ENCODE measurements at places on chromosomes 13 and 19.
A peak's percentile ranks its signal among the peaks of the same experiment; 100 is the strongest.

DNA sequence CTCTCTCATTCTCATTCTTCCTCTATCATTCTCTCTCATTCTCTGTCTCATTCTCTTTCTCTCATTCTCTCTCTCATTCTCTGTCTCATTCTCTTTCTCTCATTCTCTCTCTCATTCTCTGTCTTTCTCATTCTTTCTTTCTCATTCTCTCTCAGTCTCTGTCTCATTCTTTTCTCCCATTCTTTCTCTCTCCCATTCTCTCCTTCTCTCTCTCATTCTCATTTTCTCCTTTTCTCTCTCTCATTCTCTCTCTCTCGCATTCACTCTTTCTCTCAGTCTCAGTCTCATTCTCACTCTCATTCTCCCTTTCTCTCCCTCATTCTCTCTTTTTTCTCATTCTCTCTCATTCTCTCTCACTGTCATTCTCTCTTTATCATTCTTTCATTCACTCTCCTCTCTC, 152.0 kb upstream of the UQCRFS1 start:
- no peak for DNase-seq

DNA sequence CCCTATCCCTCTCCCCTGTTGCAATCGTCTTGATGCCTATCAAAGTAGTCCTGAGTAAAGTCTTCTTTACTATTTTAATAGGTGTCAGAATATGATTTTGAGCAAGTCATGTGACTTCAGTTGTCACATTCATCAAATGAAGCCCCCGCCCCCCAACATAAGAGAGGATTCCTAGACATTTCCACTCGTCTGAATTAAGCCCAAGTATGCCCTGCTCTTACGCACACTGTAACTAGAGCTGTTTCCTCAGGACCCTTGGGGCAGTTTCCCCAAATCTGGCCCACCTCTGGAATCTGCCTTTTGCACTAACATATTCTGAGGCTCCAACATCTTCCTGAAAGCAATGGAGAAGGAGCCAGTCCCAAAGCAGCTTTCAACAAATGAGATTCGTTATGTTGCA, 25.5 kb downstream of the SACS start:
- DNase-seq, result no peak

- DNase-seq, result no peak
Measured at GRCh38 chr13:98345107-98345935, 168.3 kb upstream of the RNF113B start.

DNA sequence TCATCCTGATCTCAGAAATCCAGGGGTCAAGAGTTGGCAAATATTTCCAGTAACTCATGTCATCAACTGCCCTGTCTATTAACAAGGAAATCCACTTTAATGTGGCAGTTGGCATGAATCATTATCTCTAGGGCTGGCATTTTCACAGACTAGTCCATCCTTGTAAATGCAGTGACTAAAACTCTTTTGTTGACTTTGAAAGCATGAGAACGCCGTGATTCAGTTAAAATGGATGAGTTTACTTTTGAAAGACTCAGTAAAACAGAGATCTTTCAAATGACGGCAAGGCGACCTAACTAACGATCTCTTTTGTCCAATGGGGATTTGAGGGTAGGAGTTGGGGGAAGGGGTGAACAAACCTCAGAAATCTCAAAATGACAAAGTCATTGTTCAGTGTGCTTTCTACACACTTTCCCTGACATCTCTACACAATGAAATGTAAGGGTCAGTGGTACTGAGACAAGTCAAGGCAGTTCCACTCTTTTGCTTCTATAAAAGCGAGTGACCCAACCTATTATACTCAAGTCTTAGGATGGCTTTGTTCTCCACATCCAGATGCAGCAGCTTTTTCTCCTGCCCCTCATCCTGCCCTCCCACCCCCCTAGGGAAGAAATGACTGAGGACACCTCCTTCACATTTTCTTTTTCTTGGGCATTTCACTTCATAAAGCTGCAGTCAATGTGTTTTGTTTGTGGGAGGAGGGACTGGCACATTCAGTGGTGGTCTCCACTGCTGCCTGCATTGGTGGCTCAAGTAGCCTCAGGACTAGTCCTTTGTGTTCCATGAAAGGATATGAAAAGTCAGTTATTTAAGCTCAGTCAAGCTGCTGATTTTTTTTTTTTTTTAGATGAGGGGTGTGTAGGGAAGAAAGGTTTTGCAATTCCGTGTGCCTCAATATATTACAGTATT, 200.5 kb downstream of the ABCC4 start:
- DNase-seq, result no peak

- no peak for DNase-seq
Measured at GRCh38 chr19:11942843-11943108, 17.9 kb downstream of the ZNF700 start.

- DNase-seq, result no peak
Measured at GRCh38 chr13:23372264-23372906, 61.1 kb downstream of the SACS start.

DNA sequence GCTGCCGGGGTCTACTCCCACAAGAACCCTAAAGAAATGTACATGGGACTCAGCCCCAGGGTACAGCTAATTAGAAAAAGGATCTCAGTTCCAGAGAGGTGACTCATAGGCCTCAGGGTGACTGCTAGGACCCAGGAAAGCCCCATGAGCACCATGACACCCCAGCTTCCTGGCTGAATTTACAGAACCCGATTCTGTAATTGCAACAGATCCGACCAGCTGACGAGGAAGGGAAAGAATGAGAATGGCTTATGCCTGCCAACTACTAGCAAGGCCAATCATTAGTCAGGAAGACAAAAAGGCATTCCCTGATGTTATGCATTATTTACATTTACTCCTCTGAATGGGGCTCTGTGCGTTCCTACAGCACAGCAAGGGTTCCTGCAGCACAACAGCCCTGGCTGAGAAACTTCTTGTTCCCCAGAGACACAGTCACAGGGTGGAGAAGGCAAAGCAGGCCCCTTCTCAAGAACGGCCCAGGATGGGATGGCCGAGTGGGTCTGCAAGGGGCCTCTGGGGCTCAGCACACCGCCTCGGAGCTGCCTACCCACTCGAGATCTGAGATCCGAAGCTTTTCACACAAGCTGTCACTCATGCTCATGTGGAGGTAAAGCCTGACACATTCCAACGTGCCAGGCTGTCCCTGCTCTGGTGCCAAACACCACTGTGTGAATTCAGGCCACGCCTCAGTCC, 27.2 kb downstream of the PBX4 start:
- DNase-seq, result peak; percentile 55

DNA sequence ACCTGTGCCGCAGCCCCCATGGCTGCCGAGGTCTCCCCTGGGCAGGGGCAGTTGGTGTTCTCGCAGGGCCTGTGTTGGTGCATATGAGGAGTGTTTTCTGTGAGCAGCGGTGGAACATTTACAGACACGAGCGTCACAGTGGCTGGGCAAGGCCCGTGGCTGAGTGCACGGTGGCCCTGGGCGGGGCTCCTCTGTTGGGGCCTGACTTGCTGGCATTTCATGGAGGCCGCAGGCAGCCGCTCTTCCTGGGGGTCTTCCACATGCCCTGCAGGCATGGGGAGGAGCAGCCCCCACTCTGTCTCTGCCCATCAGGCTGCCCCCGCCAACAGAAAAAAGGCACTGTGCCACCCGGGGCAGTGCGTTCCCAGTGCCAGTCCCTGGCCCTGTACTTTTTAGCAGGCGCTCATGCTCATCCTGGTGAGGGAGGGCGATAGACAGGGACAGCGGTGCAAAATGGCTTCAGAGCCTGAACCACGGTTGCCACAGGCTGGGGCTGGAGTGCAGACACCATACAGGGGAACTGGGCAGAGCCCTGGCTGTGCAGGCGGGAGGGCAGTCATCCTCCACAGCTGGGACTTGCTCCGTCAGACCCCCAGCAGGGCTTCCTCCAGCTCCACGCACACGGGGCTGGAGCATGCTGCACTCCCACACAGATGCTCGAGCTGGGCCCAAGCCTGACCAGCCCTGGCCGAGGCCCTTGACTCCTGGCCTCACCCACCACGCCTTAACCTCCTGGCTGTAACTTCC, 23.5 kb downstream of the TFDP1 start:
- no peak for DNase-seq

- DNase-seq, result no peak
Measured at GRCh38 chr13:84646957-84647356, 764.7 kb upstream of the SLITRK1 start.

DNA sequence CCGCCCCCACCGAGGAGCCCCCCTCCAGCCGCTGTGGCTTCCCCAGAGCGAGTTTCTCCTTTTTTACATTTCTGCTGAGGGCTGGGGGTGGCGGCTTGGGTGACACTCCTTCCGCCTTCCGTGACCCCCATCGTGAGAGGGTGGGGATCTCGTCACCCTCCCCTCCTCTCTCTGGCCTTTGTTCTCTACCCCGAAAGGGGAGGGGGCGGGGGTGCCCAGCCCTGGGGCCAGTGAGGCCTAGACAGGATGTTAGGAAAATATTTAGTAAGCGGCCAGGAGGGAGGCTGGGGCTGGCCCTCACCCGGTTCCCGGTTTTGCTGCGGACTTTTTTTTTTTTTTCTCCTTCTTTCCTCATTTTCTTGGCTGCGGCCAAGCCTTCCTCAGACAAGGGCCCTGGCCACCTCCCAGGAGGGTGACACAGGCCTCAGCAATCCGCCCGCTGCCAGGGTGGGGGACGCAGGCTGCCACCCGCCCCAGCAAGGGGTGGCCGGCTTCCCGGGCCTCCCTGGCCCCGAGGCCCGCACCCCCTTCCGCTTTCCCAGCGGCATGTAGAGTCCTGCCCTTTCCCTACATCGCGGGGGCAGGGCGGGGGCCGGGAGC, 3.9 kb downstream of the MIDN start:
- DNase-seq, result peak; percentile 80

DNA sequence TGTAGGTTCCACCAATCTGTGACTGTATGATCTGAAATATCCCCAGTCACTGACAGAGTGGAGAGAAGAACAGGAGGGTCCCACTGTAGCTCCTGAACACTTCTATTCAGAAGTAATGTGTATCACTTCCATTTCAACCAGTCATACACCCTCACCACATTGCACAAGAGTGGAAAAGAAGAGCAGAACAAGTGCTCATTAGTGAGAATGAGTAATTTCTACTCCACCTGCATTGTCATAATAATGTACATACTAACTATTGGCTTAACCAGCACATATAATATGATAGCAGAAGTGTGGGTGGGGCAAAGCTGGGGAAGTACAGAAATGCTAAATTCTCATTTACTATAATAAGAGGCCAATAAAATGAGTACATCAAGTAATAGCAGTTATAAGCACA, 342.7 kb downstream of the LMO7 start:
- no peak for DNase-seq

- DNase-seq, result peak; percentile 62
Measured at GRCh38 chr19:1851654-1852580, 3.6 kb upstream of the REXO1 start.

DNA sequence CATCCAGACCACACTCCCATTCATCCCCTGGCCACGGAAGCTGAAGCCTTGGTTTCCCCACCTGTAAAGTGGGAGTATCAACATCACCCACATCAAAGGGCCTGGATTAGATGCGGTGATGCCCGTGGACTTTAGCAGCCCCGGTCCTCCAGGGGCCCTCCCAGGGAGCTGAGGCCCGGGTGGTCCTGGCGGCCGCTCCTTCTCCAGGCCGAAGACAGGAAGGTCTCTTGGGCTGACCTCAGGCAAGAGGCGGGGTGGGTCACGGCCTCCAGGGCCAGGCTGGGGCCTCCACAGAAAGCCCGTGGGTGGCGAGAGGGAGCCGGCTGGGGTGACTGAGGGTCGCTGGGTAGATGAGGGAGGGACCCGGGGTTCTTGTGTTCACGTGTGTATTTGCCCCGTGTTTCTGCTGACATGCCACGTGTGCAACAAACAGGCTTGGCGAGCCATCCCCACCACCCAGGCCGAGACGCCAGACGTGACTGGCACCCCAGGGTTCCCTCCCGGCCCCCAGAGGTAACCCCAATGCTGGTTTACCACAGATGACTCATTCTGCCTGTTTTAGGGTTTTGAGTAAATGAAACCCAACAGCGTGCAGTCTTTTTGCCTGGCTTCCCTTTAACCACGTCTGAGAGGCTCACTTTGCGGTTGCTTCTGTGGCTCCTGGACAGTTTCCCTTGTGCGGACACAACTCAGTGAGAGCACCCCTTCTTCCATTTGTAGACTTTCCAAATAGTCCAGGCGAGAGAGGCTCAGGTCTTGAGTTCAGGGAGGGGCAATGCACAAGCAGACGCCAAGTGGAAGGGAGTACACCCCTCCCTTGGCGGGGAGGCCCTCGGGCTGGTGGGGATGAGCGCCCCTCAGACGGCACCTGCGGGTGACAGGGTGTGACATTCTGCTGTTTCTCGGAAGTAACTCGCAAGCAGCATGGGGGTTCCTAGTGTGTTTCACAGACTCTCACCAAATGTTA, 42.9 kb downstream of the C13orf46 start:
- DNase-seq, result peak; percentile 21

DNA sequence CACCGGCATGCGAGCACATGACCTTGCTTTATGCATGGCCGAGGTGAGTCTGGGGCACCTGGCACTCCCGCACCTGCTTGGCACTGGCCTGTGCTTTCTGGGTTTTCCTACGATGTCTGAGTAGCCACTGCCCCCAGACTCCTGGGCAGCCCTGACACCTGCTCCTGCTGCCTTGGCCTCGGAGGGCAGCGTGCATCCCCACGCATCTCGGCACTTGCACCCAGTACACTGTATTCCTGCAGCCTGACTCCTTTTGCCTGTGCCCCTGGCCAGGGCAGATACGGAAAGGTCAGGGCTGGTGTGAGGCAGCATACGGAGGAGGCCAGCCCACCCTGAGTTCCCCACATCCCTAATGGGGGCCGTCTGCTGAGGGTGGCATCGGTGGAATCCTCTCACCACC, 340.6 kb downstream of the TEX29 start:
- DNase-seq, result no peak

- DNase-seq, result no peak
Measured at GRCh38 chr13:39282400-39282972, 244.2 kb downstream of the NHLRC3 start.

DNA sequence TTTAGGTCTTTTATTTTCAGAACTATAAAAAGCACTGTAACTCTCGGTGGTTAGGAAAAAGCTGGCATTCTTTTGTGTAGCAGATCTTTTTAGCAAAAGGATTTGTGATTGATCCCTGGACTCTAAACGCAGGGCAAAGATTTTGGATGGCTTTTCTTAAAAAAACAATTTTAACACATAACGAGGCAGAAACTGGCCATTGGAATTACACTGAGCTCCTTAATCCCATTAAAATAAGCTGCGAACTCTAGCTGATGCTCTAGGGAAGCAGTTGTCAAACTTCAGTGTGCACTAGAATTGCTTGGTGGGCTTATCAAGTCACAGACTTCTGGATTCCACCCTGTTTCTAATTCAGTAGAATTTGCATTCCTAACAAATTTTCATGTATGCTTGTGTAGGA, 33.8 kb upstream of the NDFIP2 start:
- no peak for DNase-seq

GRCh38 chr13:107043021-107043956, 475.4 kb upstream of the ARGLU1 start:
- DNase-seq, result no peak
